ENCODE measurements at places on chromosomes 7 and 10. TPM values are rescaled to one million over a fixed set of nuclear protein-coding genes. Genes with fewer than 3 reads are reported as not detected.

GRCh38 chr7:89549768-89550167, 604.5 kb upstream of the STEAP1 start:
- H3K27ac ChIP-seq = no peak overlapping the region
- H3K4me3 ChIP-seq = no peak overlapping the region
- no peak for DNase-seq

DNA sequence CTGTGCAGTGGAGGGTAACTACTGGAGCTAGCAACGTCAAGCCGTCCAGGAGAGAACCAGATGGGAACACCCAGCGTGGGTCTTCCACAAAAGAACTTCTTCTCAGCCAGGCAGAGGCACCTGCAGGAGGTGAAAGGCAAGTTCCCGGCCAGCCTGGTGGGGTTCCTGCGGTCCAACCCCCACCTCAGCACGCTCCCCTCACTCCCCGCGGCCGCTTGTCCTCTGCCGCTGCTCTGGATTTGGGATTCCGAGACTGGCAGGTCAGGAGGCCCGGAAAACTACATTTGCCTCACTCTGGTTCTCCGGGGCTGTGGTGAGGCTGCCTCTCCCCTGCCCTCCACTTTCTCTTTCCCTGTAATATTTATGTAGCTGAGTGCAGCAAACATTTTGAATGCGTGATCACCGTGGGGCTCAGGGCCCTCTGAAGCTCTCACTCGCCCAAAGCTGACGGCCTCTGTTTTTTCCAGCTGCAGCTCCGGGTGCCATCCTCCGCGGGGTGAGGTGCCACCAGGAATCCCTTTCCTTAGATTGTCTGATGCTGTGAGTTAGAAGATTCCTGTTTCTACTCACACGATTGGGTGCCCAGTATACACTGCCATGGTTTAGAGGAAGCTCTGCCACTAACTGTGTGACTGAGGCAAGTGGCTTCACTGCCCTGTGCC, 366.9 kb downstream of the DNAJB6 start:
- no peaks in the 10 kb centered on the region for H3K36me3 ChIP-seq
- H3K27ac ChIP-seq = no peak overlapping the region
- H3K4me3 ChIP-seq = no peak overlapping the region
- no peaks in the 10 kb centered on the region for H3K4me1 ChIP-seq

- no peaks in the 10 kb centered on the region for H3K27me3 ChIP-seq
- H3K4me3 ChIP-seq = no peak overlapping the region
- DNase-seq = no peak
- no peaks in the 10 kb centered on the region for H3K36me3 ChIP-seq
Observed at GRCh38 chr10:124155781-124156435, 62.5 kb upstream of the CHST15 start.

GRCh38 chr10:124999433-125000365, 57.8 kb downstream of the ZRANB1 start:
- DNase-seq = no peak
- H3K27ac ChIP-seq = no peak overlapping the region
- no peaks in the 10 kb centered on the region for H3K4me1 ChIP-seq

The ADAM12 gene
- total RNA-seq = 0.87 TPM

- no peak overlapping the region for H3K4me3 ChIP-seq
- no peaks in the 10 kb centered on the region for H3K36me3 ChIP-seq
- DNase-seq = no peak
- peaks cover 5% of the 10 kb centered on the region for H3K27me3 ChIP-seq
Observed at GRCh38 chr7:85774986-85775385, 588.1 kb upstream of the SEMA3D start.

The NUPR2 gene
- not detected for total RNA-seq

The CCL24 gene
- total RNA-seq = not detected

The ANKRD7 gene
- total RNA-seq = not detected

The MICALL2 gene
- total RNA-seq = 13.0 TPM

- DNase-seq = no peak
- H3K36me3 ChIP-seq = no peaks in the 10 kb centered on the region
- H3K27ac ChIP-seq = 0 out of 2 replicates have a peak overlapping the region, but pooled peaks have one; percentile 52
- H3K4me1 ChIP-seq = peaks cover 9% of the 10 kb centered on the region
- H3K27me3 ChIP-seq = no peaks in the 10 kb centered on the region
- H3K4me3 ChIP-seq = no peak overlapping the region
Observed at GRCh38 chr7:112286250-112287086, 80.0 kb downstream of the ZNF277 start.

DNA sequence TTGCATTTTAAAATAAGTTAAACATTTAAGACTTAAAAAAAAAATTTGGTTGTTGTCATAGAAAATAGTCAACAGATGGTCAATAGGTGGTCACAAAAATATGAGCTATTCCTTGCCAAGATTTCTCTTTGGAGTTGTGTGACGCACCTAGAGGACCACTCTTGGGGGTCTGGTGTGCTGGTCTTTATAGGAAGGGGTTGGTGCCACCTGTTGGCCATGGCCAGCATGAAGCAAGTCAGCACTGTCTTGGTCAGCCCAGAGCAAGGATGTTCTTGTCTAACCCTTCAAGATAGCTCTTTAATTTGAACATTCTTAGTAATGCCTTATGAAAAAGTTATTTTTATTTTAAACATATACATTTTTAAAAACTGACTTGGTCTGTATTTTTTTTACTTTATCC, 267.9 kb upstream of the CNTNAP2 start:
- H3K27me3 ChIP-seq = no peaks in the 10 kb centered on the region
- H3K4me3 ChIP-seq = no peak overlapping the region
- DNase-seq = peak; percentile 39
- H3K36me3 ChIP-seq = no peaks in the 10 kb centered on the region

The BTBD16 gene
- not detected for total RNA-seq

- H3K4me1 ChIP-seq = peaks cover 25% of the 10 kb centered on the region
- H3K27ac ChIP-seq = peak overlapping the region; percentile 77
- peak overlapping the region; percentile 14 for H3K4me3 ChIP-seq
- DNase-seq = no peak
Observed at GRCh38 chr10:76149182-76149581, 717.8 kb downstream of the LRMDA start.

DNA sequence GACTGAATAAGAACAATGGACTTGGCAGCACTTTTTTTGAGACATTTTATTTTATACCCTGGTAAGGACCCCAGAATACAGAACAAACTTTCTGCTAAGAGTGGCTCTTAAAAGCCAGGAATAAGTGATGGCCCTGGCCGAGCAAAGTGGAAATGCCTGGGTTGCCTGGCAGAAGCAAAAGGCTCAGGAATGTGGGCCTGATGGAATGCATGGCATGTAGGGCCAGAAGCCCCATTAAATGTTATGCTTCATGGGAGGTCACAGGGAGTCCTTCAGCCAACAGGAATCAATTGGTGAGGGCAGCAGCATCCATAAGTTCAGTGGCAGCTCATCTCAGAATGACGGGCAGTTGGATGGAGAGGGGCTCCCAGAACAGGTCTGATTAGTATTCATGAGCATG, 301.5 kb upstream of the CACNA2D1 start:
- H3K27me3 ChIP-seq = no peaks in the 10 kb centered on the region
- peaks cover 5% of the 10 kb centered on the region for H3K4me1 ChIP-seq
- DNase-seq = peak; percentile 64

DNA sequence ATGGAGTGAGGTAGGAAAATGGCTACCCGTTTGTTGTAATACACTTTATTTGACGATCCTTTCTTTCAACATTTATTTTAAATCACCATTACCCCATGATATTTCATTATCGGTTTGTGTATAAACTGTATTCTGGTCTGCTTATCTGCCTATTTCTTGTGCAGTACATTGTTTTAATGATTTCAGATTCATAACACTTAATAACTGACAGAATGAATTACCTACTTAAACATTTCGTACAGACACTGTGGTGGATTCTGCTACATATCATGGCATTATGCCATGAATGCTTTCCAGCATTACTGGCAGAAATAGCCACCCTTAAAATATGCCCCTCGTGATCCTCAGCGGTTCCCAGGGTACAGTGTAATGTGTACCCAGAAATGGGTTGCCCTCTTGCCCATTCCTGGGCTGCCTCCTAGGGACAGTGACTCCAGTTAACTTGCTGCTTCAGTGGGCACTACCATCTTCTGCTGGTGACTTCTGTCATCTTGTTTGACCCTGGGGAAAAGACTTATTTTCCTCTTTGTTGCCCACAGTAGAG, 74.5 kb downstream of the C1GALT1 start:
- H3K27me3 ChIP-seq = no peaks in the 10 kb centered on the region
- no peak overlapping the region for H3K4me3 ChIP-seq
- no peaks in the 10 kb centered on the region for H3K36me3 ChIP-seq
- no peak overlapping the region for H3K27ac ChIP-seq
- no peak for DNase-seq
- peaks cover 30% of the 10 kb centered on the region for H3K4me1 ChIP-seq

DNA sequence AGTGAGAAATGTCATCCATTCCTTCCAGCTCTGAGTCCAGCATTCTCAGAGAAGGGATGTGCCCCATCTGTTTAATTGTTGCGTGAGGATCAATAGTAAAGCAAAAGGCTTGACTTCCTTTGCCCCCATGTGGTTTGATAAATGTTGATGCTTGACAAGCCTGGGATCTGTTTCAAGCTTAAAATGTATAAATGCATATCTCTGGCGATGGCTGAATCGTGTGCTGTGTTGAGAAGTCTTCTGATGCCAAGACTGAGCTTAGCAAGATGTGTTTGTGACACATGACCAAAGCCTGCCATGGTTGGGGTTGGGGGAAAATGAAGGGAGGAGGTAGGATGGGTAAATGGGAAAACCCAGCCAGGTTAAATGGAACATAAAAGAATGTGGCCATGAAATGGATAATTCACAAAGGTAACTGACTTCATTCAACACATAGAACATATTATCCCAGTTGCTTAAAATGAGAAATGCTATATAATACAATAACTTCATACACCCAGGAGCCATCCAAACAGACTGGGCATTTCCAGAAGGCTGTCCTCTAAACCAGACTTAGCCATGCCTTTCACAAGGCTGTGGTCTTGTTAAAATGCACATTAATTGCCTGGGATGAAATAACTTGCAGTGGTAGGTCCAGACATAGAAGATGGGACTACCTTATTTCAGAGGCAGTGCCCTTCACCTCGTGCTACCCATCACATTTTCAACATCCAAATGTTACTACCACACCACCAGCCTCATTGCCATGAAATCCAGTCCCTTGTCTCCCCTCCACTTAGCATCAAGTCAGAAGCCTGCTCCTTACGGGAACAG, 147.3 kb upstream of the PDE1C start:
- DNase-seq = no peak
- H3K4me1 ChIP-seq = no peaks in the 10 kb centered on the region
- no peak overlapping the region for H3K27ac ChIP-seq
- no peaks in the 10 kb centered on the region for H3K36me3 ChIP-seq
- no peaks in the 10 kb centered on the region for H3K27me3 ChIP-seq
